Astrocyte (in vitro differentiated cells and primary cell): ENCODE measurements at places on chromosomes 7 and 10. TPM values are rescaled to one million over a fixed set of nuclear protein-coding genes. Genes with fewer than 3 reads are reported as not detected.

DNA sequence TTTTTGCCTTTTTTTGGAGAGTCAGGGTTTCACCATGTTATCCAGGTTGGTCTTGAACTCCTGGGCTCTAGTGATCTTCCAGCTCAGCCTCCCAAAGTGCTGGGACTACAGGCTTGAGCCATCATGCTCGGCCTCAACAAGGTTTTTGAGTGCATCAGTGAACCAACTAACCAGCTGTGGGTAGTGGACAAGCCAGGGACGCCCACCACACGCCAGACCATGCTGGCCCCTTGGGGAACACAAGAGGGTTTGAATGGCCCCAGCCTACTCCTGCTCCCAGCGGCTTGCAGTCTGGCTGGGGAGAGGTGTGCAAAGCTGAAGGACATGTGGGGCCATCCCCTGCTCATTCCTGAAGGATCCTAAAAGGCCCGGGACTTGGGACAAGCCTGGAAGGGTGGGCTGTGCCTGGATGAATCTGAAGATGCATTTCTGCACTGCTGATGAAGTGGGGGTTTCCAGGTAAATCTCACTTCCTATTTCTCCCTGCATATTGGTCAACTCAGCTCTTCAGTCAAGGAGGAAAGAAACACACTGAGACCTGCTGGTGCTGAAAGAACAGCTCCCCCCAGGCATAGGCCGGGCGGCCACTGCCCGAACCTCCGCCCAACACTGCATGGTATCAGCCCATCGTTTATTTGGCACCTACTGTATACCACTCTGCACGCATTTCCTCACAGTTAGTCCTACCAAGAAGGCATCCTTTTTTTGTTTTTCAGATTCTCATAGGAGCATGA lies 6.9 kb downstream of the MMD2 start:
- H3K4me1 ChIP-seq, result no peaks in the 10 kb centered on the region
- DNase-seq, result peak; percentile 2
- no peak overlapping the region for H3K27ac ChIP-seq
- H3K27me3 ChIP-seq, result no peaks in the 10 kb centered on the region
- no peak overlapping the region for H3K4me3 ChIP-seq

The ARHGEF5 gene
- 9.3 and 10.5 TPM in 2 replicates for total RNA-seq

DNA sequence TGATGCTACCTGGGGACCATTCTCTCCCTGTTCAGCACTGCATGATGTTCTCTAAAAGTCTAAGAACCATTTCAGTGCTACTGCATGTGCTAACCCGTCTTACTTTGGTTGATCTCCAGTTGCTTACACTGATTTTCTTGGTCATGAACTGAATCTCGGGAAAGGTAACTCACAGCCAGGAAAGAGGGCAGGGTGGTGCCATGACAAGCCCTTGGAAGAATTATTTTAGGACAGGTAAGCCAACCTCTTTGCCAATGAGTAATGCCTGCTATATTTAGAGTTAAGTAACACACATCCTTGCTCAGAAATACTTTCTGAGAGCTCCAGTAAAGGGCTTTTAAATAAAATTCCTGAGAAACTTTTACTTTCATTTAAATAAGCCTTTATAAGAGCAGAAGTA lies 126.7 kb downstream of the ARL4A start:
- H3K36me3 ChIP-seq, result no peaks in the 10 kb centered on the region
- no peaks in the 10 kb centered on the region for H3K4me1 ChIP-seq
- H3K27me3 ChIP-seq, result no peaks in the 10 kb centered on the region
- DNase-seq, result no peak
- H3K27ac ChIP-seq, result no peak overlapping the region

GRCh38 chr10:101272229-101272868 lies 43.1 kb upstream of the LBX1 start:
- no peak overlapping the region for H3K27ac ChIP-seq
- no peak overlapping the region for H3K4me3 ChIP-seq
- H3K4me1 ChIP-seq, result no peaks in the 10 kb centered on the region
- peaks cover 24% of the 10 kb centered on the region for H3K27me3 ChIP-seq
- DNase-seq, result peak; percentile 10

GRCh38 chr7:523347-524336 lies 4.0 kb upstream of the PDGFA start:
- peaks cover 20% of the 10 kb centered on the region for H3K27me3 ChIP-seq
- H3K4me1 ChIP-seq, result peaks cover 19% of the 10 kb centered on the region
- no peak overlapping the region for H3K4me3 ChIP-seq
- H3K27ac ChIP-seq, result no peak overlapping the region
- H3K36me3 ChIP-seq, result no peaks in the 10 kb centered on the region
- DNase-seq, result no peak

GRCh38 chr7:3956949-3957348 lies 655.9 kb downstream of the SDK1 start:
- H3K4me3 ChIP-seq, result no peak overlapping the region
- DNase-seq, result no peak
- H3K36me3 ChIP-seq, result no peaks in the 10 kb centered on the region
- no peaks in the 10 kb centered on the region for H3K27me3 ChIP-seq
- H3K4me1 ChIP-seq, result peaks cover 4% of the 10 kb centered on the region
- H3K27ac ChIP-seq, result no peak overlapping the region

The SKIDA1 gene
- 5.9 and 7.8 TPM in 2 replicates for total RNA-seq

- no peaks in the 10 kb centered on the region for H3K36me3 ChIP-seq
- no peaks in the 10 kb centered on the region for H3K27me3 ChIP-seq
- no peaks in the 10 kb centered on the region for H3K4me1 ChIP-seq
- DNase-seq, result no peak
- no peak overlapping the region for H3K4me3 ChIP-seq
Observed at GRCh38 chr7:11584406-11585031, 247.5 kb downstream of the THSD7A start.

The LIPJ gene
- not detected in 2 replicates for total RNA-seq

The LIPK gene
- total RNA-seq, result not detected in 2 replicates

The INA gene
- total RNA-seq, result 26.9 and 39.6 TPM in 2 replicates

GRCh38 chr7:7851381-7851780 lies 117.2 kb upstream of the GLCCI1 start:
- no peaks in the 10 kb centered on the region for H3K36me3 ChIP-seq
- H3K27me3 ChIP-seq, result no peaks in the 10 kb centered on the region
- no peak overlapping the region for H3K27ac ChIP-seq
- no peak overlapping the region for H3K4me3 ChIP-seq

- no peak overlapping the region for H3K4me3 ChIP-seq
- no peaks in the 10 kb centered on the region for H3K36me3 ChIP-seq
- H3K27ac ChIP-seq, result no peak overlapping the region
- no peaks in the 10 kb centered on the region for H3K27me3 ChIP-seq
Observed at GRCh38 chr7:50369143-50370026, 64.9 kb downstream of the IKZF1 start.

GRCh38 chr10:86941991-86942421 lies 15.4 kb downstream of the MMRN2 start:
- H3K27me3 ChIP-seq, result peaks cover 4% of the 10 kb centered on the region
- no peak overlapping the region for H3K4me3 ChIP-seq
- no peak overlapping the region for H3K27ac ChIP-seq
- no peak for DNase-seq
- H3K36me3 ChIP-seq, result no peaks in the 10 kb centered on the region

The PKD2L1 gene
- total RNA-seq, result not detected in 2 replicates

DNA sequence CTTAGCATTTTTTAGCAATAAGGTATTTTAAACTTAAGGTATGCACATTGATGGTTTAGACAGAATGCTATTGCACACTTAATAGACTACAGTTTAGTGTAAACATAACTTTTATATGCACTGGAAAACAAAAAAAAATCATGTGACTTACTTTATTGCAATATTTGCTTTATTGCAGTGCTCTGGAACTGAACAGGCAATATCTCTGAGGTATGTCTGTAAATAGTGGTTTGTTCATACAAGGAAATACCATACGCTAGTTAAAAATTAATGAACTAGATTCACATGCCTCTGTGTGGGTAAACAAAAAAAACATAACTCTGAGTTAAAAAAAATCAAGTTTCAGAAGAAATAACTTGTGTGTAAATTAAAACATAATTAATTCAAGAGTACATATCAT lies 479.0 kb upstream of the MKI67 start:
- H3K36me3 ChIP-seq, result no peaks in the 10 kb centered on the region
- DNase-seq, result no peak
- no peaks in the 10 kb centered on the region for H3K27me3 ChIP-seq

The PIP gene
- total RNA-seq, result not detected in 2 replicates

DNA sequence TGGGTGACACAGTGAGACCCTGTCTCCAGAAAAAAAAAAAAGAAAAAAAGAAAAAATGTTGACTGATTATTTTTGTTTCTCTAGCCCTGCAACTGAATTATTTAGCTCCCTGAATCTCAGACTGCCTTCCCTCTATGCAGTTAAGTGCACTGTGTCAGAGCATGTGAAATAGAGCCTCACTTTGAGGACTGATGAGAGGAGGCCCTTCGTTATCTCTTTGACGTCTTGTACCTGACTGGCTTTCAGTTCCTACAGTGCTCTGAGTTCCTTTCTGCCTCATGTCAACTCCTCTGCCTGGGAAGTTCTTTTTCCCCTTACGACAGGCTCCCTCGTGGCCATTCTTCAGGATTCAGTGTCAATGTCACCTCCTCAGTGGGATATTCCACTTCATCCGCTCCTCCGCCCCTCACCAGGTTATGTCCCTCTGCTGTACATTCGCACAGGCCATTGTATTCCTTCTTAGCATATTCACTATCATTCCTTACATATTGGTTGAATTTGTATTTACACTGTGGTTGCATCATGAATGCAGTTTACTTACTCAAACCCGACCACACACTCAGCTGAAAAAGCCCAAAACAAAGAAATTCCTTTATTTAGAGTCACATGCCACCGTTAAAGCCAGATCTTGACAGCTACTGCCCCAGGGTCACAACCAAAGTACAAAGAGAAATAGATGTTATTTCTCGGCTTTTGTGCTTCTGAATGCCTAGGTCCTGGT lies 18.1 kb upstream of the CAMK2G start:
- no peak overlapping the region for H3K27ac ChIP-seq
- peaks cover 2% of the 10 kb centered on the region for H3K27me3 ChIP-seq
- H3K4me1 ChIP-seq, result peaks cover 45% of the 10 kb centered on the region
- no peaks in the 10 kb centered on the region for H3K36me3 ChIP-seq
- DNase-seq, result peak; percentile 75

The AIFM2 gene
- total RNA-seq, result 7.1 and 7.5 TPM in 2 replicates

The CCL26 gene
- total RNA-seq, result not detected in 2 replicates

- DNase-seq, result no peak
- peaks cover 4% of the 10 kb centered on the region for H3K36me3 ChIP-seq
- peaks cover 13% of the 10 kb centered on the region for H3K4me1 ChIP-seq
- no peak overlapping the region for H3K27ac ChIP-seq
- no peaks in the 10 kb centered on the region for H3K27me3 ChIP-seq
Observed at GRCh38 chr7:137577184-137577583, 233.7 kb upstream of the PTN start.

- no peaks in the 10 kb centered on the region for H3K4me1 ChIP-seq
- no peak overlapping the region for H3K27ac ChIP-seq
- H3K27me3 ChIP-seq, result no peaks in the 10 kb centered on the region
- H3K36me3 ChIP-seq, result no peaks in the 10 kb centered on the region
Observed at GRCh38 chr10:130635528-130635927, 499.3 kb downstream of the GLRX3 start.

The NEBL gene
- total RNA-seq, result 3.7 and 6.0 TPM in 2 replicates

- H3K27ac ChIP-seq, result no peak overlapping the region
- DNase-seq, result no peak
- H3K27me3 ChIP-seq, result no peaks in the 10 kb centered on the region
- H3K4me1 ChIP-seq, result peaks cover 21% of the 10 kb centered on the region
- H3K4me3 ChIP-seq, result no peak overlapping the region
Observed at GRCh38 chr7:24730018-24730369, 27.3 kb downstream of the GSDME start.

- H3K27ac ChIP-seq, result no peak overlapping the region
- no peak overlapping the region for H3K4me3 ChIP-seq
Observed at GRCh38 chr10:79053081-79053434, 15.7 kb upstream of the ZMIZ1 start.

The HOGA1 gene
- total RNA-seq, result 0.23 and 0.31 TPM in 2 replicates

The NAT16 gene
- 0.16 TPM in 1 of 2 replicates, not detected in the other for total RNA-seq

DNA sequence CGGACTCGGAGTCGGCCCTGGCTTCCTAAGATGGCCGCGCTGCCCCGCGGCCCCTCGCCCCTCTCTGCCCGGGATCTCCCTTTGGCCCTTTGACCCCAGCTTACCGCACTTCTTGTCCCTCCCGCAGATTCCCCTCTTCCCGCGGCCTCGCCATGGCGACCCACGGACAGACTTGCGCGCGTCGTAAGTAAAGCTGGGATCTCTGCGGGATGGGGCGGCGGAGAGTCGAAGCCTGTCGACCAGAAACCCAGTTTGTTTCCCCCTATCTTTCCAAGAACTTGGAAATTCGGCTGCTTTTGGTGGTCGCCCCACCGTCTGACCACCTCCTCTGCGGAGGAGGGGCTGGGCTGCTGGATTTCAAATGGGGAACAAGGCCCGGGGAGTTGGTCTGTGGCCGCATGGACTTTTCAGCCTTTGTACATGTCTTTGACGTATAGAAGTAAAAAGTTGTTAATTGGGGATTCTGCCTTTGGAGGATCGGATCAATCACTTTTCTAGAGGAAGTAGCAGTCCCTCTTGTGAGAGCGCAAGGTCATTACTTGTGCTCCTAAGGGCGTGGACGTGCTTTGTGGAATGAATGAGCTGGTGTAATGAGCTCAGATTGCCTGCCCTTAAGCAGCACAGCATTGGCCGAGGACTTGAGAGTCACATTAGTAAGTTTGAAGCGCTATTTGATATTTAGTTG lies 553 bp downstream of the VDAC2 start:
- peak overlapping the region; percentile 74 for H3K4me3 ChIP-seq
- no peaks in the 10 kb centered on the region for H3K27me3 ChIP-seq
- H3K4me1 ChIP-seq, result peaks cover 30% of the 10 kb centered on the region
- DNase-seq, result peak; percentile 60
- H3K27ac ChIP-seq, result peak overlapping the region; percentile 99

The JCAD gene
- 27.3 and 29.0 TPM in 2 replicates for total RNA-seq

DNA sequence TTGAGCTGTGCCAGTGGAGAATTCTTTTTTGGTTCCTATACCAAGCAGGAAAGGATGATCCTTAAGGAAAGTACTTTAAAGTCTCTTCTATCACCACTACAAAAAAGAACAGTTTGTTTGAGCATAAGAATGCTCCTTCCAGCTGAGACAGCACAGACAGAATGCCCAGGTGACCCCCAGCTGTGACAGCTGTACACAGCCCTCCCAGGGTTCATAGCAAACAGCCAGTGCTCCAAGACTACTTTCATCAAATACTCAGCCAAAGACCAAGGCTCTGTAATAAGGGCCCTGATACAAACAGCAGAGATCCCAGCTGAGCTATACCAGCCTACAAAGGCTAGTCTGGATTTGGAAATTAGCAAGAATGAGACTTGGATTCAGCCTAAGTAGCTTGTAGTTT lies 65.7 kb downstream of the NXPH1 start:
- H3K4me1 ChIP-seq, result no peaks in the 10 kb centered on the region
- H3K27me3 ChIP-seq, result no peaks in the 10 kb centered on the region
- no peak for DNase-seq
- no peak overlapping the region for H3K4me3 ChIP-seq
- no peak overlapping the region for H3K27ac ChIP-seq

DNA sequence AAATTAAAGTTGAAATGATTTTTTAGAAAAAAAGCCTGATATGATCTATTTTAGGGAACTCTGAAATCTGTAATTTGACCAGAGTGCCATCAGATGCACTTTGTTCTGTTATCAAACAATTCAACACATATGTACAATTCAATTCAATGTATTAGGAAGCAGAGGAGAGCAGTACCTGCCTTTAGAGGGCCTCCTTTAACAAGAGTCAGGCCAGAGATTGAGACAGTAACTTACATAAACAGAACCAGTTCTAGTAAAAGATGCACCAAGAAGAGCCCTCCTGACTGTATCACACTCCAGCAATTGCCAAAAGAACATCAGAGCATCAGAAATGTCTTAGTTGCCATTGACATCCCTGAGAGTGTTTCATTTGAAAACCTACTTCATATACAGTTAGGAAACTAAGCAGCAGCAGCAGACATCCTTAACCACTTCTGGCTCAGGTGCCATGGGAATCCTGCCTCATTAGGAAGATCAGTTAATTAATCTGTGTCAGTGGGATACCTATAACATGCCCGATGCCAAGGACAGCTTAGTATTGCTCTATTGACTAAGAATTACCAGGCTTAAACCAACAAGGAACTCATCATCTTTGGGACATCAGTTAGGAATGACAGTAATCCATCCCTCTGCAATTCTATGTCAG lies 1222.6 kb upstream of the LRRN3 start:
- H3K27ac ChIP-seq, result no peak overlapping the region

The GHRHR gene
- total RNA-seq, result not detected in 2 replicates

The LOXL4 gene
- total RNA-seq, result 26.6 and 41.2 TPM in 2 replicates

The FBXL13 gene
- total RNA-seq, result 1.2 and 1.6 TPM in 2 replicates
